ENCODE measurements at places on chromosomes 5 and 9.

DNA sequence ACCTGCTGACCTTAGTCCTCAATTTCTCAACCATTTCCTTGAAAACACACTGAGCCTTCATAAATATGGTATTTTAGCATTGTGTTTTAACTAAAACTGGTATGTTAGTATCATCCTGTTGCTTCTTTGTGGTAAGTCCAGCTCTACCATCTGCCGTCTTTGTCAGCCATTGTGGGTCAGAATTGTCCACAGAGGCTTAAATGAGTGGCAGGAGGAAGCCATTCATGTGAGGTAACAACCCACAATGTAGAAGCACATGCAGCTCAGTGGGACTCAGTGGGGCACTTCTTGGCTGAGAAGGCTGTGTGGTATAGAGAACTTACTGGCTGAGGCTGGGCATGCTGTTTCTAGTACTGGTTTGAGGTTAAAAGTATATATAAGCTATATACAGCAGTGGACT is 149.2 kb upstream of the NR3C1 start:
- DNase-seq = no peak

DNA sequence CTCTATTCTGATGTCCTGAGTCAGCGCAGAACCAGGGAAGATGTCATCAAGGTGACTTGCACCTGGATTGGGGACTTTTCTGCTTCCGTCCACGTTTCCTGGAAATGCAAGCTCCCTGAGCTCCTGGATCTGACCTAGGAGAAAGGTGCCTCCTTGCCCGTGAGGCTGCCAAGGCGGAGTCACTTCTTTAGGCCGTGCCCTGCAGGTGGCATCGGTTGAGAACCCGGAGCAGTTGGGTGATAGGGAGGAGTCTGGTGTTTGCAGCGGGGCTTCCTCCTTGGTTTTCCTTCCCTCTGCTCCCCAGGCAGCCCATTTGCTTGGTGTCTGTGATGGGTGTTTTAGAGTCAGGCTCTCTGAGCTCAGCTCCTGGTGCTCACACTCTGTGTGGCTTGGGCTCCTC is 15.2 kb downstream of the NANS start:
- no peak for DNase-seq

DNA sequence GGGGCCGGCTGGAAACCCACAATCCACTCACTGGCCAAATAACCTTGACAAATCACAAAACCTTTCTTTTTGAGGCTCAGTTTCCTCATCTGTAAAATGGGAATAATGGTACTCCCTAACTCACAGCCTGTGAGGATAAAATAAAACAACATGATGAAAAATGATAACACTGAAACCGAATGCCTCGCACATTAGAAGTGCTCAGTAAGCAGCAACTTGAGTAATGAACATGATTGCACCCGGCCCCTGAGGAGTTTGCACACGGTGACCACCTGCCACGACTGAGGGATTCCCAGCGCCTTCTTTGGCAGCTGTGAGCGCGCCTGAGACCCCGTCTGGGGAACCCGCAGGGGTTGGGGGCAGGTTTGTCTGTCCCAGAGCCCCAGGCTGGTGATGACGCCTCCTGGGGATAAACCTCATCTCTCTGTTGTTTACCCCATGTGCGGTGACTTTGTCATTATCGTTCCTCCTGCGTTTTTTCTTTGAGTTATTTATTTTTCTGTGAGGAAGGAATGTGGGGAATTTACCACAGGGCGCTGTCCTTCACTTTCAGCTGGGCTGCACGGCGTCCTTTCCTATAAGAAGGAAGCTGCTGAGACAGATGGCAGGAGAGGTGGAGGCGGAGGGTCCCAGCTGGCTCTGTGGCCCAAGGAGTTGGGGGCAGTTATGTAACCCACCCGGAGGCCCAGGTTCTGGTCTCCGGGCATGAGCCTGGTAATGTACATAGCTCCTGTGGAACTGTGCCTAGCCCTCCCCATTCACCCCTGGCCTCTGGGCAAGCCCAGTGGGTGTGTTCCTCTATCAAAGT is 3.0 kb upstream of the SYNPO start:
- no peak for DNase-seq

DNA sequence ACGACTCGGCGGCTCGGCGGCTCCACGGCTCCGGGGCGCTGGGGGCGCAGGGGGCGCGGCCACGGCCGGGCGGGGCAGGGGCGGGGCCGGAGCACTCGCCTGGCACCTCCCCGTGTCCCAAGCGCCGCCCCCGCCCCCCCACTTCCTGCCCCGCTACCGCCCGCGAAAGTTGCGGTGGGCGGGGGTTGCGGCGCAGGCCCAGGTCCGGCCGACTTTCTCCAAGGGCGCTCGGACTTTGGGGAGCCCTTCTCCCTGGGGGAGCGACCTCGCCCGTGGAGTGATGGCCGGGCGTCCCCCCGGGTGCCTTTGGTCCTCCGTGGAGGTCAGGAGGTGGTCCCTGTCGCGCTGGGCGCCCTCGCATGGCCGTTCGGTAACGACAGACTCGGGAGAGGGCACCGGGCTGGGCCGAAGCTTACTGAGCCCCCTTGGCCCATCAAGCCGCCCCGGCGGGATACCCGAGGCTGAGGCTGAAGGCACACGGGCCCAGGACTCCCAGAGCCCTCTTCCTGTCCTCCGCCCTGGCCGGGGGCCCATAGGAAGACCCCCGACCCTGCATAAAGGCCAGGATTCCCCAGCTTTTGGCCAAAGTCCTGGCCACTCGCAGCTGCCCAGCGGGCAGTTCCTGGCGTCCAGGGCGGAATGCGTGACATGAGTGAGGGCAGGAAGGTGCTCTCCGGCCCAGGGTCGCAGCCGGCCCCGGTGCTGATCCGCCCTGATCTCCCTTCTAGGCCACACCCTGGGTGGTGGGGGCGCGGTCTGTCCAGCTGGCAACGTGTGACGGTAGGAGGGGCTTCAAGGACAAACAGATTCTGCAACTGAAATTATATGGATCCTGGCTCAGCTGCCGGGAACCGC is 883 bp upstream of the VAV2 start:
- peak; percentile 67 for DNase-seq

DNA sequence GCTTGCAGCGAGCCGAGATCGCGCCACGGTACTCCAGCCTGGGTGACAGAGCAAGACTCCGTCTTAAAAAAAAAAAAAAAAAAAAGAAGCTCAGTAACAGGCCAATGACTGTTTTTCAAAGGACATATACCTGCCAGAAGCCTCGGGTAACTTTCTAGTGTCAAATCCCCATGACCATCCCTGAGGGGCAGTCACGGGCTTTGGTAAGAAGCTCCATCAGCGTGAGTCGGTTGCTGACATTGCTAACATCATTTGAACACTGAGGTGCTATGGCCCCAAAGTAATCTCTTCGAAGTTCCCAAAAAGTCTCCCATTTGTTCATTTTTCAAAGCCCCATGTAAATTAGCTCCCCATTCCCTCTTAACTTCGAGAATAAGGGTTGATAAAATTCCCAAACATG is 11.6 kb downstream of the NAIP start:
- DNase-seq = no peak
